ENCODE measurements at places on chromosomes 4 and X. TPM values are rescaled to one million over a fixed set of nuclear protein-coding genes. Genes with fewer than 3 reads are reported as not detected.

- DNase-seq: no peak
Observed at GRCh38 chrX:21529771-21530170, 128.4 kb downstream of the KLHL34 start.

VSIG4 gene
- total RNA-seq: 113 TPM

GRCh38 chr4:111228396-111228795 is 605.5 kb upstream of the PITX2 start:
- no peak for DNase-seq

- no peak for DNase-seq
Observed at GRCh38 chr4:88211473-88212252, 53.2 kb upstream of the ABCG2 start.

- peak; percentile 37 for DNase-seq
Observed at GRCh38 chr4:1383728-1384591, 22.3 kb downstream of the NKX1-1 start.

USP17L26 gene
- total RNA-seq: not detected

- DNase-seq: no peak
Observed at GRCh38 chrX:10172877-10173276, 16.1 kb downstream of the CLCN4 start.

DNA sequence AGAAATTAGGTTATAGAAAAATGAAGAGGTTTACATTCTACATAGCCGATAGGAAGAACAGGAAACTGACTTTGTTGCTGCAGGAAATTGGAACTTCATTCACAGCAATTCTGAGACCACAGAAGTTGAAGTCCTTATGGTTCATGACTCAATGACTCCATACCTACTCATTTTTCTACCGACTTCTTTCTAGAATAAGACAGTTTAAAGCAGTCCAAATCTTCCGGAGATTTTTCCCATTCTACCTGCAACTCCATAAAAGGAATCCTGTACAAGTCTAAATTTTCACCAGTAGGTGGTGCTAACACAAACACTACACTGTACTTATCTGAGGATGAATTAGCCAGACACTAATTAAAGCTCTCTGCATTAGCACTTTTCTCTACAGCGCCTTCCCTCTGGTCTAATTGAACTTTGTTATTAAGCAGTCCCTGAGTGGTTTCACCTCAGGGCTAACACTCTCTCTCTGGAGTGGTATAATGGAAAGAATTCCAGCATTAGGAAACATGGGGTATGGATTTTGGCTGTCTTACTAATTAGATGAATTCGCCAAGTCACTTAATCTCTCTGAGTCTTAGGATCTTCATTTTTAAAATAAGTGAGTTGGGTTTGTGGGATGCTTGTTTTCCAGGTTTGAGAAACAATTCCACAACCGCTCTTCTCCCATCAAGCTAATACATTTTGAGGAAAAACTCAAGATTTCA is 167.9 kb downstream of the SMIM20 start:
- DNase-seq: no peak

NEUROG2 gene
- total RNA-seq: not detected

FRMPD4 gene
- 0.18 TPM for total RNA-seq

CAPN6 gene
- 5.7 TPM for total RNA-seq

DNA sequence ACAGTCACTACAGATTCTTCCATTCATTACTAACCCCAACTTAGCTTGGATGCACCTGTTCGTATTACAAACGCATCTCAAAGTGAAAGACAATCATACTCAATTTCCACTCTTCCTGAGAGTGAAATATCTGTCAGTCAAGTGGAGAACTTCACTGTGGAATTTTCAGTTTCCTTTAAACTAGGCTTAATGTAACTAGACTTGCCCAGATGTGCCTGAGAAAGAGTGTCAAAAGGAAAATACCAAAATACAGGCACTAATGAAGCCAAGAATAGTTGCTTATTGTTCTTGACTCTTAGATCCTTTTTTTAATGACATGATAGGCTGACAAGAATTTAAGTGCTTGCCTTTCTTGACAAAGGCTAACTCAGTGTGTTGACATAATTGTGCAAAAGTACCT is 72.4 kb upstream of the NR3C2 start:
- DNase-seq: no peak

DNA sequence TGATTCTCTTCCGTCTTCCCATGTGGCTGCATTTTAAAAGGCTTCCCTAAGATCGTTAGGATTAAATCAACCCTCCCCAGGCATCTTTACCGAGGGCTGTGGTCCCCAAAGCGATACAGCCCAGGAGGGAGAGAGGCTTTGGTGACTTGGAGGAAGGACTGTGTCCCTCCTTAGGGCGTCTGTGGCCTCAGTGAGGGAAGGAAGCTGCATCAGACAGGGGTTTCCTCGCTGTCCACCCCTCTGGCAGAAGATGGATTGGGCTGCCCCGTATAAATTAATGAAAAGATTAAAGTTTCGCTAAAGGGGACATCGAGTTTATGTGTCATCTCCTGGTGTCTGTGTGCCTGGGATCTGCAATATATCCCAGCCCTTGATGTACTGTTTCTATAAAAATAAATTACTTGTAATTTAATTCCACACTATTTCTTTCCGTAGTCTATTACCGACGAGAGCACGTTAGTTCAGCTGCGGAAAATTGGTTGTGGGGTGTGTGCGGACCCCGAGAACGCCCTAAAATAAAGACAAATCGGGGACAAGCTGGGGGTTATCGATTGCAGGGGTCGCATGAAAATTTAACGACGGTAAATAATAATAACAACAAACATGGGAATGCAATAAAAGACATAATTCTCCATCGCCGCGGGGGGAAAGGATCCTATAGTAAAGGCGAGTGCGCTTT is 6.5 kb downstream of the SHOX start:
- DNase-seq: no peak

PNMA3 gene
- total RNA-seq: 0.57 TPM

- DNase-seq: peak; percentile 84
Observed at GRCh38 chrX:115233497-115234455, at the start of gene LRCH2. Gene LRCH2 (minus strand): TSS chrX:115234096. CDS start chrX:115234041, 55 bp downstream.

TIGD4 gene
- 0.32 TPM for total RNA-seq

- DNase-seq: peak; percentile 76
Observed at GRCh38 chrX:100649550-100650356, 5.8 kb downstream of the SRPX2 start.

Measured in aorta (tissue), 5 donors.